ENCODE measurements at places on chromosomes 5 and 9. TPM values are rescaled to one million over a fixed set of nuclear protein-coding genes. Genes with fewer than 3 reads are reported as not detected.

FXN gene
- 12.2 TPM for total RNA-seq

ENTPD8 gene
- total RNA-seq: 7.1 TPM

GRCh38 chr5:6163913-6164312 lies 214.4 kb downstream of the MED10 start:
- H3K27ac ChIP-seq: no peak overlapping the region
- peaks cover 18% of the 10 kb centered on the region for H3K4me1 ChIP-seq
- H3K27me3 ChIP-seq: no peaks in the 10 kb centered on the region
- no peak for DNase-seq
- no peak overlapping the region for H3K4me3 ChIP-seq

IL13 gene
- total RNA-seq: not detected

GRCh38 chr9:25990376-25990775 lies 312.1 kb upstream of the TUSC1 start:
- no peaks in the 10 kb centered on the region for H3K4me1 ChIP-seq
- no peaks in the 10 kb centered on the region for H3K36me3 ChIP-seq
- H3K27me3 ChIP-seq: no peaks in the 10 kb centered on the region
- H3K27ac ChIP-seq: no peak overlapping the region
- no peak for DNase-seq

- DNase-seq: peak; percentile 31
- peaks cover 5% of the 10 kb centered on the region for H3K4me1 ChIP-seq
- H3K36me3 ChIP-seq: no peaks in the 10 kb centered on the region
- H3K27ac ChIP-seq: peak overlapping the region; percentile 32
- H3K4me3 ChIP-seq: no peak overlapping the region
- no peaks in the 10 kb centered on the region for H3K27me3 ChIP-seq
Observed at GRCh38 chr9:127014216-127014909, 99.8 kb downstream of the RALGPS1 start.

GRCh38 chr5:128669803-128670202 lies 131.8 kb upstream of the FBN2 start:
- DNase-seq: no peak
- H3K4me3 ChIP-seq: no peak overlapping the region
- no peak overlapping the region for H3K27ac ChIP-seq
- H3K36me3 ChIP-seq: no peaks in the 10 kb centered on the region
- H3K27me3 ChIP-seq: no peaks in the 10 kb centered on the region

DNA sequence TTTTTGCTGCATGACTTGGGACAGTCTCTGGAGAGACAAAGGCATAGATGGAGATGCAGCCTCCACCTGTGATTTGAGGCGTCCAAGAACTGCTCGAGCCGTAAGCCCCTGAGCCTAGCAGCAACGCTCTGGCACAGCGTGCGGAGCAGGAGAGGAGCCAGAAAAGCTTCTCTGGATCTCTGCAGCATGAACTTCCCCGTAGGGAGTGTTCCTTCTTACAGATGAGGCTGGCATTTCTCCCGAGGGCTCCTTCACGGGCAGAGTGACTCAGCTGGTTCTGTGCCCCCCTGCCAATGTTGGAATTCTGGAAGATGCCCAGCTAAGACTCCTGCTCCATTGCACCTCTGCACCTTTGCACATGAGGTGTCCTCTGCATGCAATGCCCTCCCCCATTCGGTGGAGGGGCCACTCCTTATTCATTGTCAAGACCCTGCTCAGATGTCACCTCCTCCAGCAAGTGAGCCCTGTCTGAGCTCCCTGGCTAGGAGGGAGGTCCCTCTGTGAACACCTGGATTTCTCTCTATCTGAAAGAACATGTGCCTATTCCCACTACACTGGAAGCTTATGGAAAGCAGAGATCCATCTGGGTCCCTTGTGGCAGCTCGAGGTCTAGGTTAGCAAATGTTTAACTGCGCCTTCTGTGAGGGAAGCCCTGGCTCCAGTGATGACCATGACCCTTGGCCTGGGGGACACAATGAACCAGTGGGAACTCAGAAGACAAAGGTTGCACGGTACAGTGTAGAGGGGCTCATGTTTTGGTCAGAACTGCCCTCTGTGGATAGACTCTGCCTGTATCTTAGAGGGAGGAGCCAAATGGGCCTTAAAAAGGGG lies 39.6 kb downstream of the SH3PXD2B start:
- no peaks in the 10 kb centered on the region for H3K36me3 ChIP-seq
- peak; percentile 41 for DNase-seq
- no peaks in the 10 kb centered on the region for H3K27me3 ChIP-seq
- H3K27ac ChIP-seq: peak overlapping the region; percentile 28
- peaks cover 51% of the 10 kb centered on the region for H3K4me1 ChIP-seq

GRCh38 chr9:75188756-75189155 lies 100.4 kb downstream of the OSTF1 start:
- no peak overlapping the region for H3K4me3 ChIP-seq
- no peaks in the 10 kb centered on the region for H3K4me1 ChIP-seq
- H3K27ac ChIP-seq: no peak overlapping the region
- no peaks in the 10 kb centered on the region for H3K36me3 ChIP-seq
- no peak for DNase-seq

DNA sequence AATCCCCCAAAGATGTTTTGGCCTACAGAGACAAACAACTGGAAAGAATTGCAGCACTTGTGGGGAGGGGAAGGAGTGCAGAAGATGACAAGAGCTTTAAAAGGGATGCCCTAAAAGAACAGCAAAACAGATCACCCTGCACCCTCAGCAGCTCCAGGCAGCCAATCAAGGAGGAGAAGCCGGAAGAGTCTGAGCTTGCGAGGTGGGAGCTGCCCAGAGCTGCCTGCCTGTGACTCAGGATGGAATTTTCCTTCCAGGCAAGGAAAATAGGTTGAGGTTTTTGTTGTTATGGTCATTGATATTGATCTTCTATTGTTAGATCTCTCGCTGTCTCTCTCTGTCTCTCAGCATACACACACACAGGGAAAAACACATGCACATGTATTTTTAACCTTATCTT lies 70.3 kb upstream of the MAP1B start:
- no peaks in the 10 kb centered on the region for H3K36me3 ChIP-seq
- H3K27ac ChIP-seq: no peak overlapping the region
- no peaks in the 10 kb centered on the region for H3K4me1 ChIP-seq
- DNase-seq: no peak
- no peak overlapping the region for H3K4me3 ChIP-seq

- no peak overlapping the region for H3K4me3 ChIP-seq
- H3K36me3 ChIP-seq: no peaks in the 10 kb centered on the region
- DNase-seq: no peak
- H3K4me1 ChIP-seq: peaks cover 8% of the 10 kb centered on the region
- H3K27ac ChIP-seq: no peak overlapping the region
- no peaks in the 10 kb centered on the region for H3K27me3 ChIP-seq
Observed at GRCh38 chr9:132998831-132999635, 20.5 kb downstream of the GFI1B start.

- H3K4me3 ChIP-seq: no peak overlapping the region
- H3K36me3 ChIP-seq: no peaks in the 10 kb centered on the region
- no peaks in the 10 kb centered on the region for H3K4me1 ChIP-seq
- no peak for DNase-seq
- H3K27ac ChIP-seq: no peak overlapping the region
Observed at GRCh38 chr5:134561871-134562296, 36.4 kb downstream of the JADE2 start.

- no peak overlapping the region for H3K27ac ChIP-seq
- no peaks in the 10 kb centered on the region for H3K4me1 ChIP-seq
- H3K4me3 ChIP-seq: no peak overlapping the region
- H3K36me3 ChIP-seq: no peaks in the 10 kb centered on the region
- DNase-seq: no peak
Observed at GRCh38 chr9:123893831-123894460, 36.0 kb downstream of the DENND1A start.

DNA sequence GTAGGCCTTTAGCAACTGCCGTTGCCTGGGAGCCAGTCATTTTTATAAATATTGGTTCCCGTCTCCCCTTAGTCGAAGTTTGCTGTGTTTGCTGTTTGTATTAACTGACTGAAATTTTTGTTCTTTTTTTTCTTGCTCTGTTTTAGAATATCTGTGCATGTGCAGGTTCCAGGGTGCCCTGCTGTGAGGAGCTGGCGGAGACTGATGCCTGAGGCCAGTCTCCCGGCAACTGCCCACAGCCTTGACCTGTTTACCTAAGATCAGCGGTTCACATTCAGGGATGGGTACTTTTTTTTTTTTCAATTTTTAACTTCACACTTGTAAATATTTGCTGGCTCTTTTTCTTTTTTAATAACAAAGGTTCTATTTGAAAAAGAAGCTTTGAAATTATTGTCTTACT lies 262.6 kb upstream of the ADAMTS16 start:
- H3K4me3 ChIP-seq: no peak overlapping the region
- no peaks in the 10 kb centered on the region for H3K4me1 ChIP-seq

GRCh38 chr5:113693701-113694100 lies 180.2 kb downstream of the YTHDC2 start:
- H3K4me3 ChIP-seq: no peak overlapping the region
- H3K4me1 ChIP-seq: peaks cover 22% of the 10 kb centered on the region
- peak overlapping the region; percentile 30 for H3K27ac ChIP-seq
- H3K36me3 ChIP-seq: no peaks in the 10 kb centered on the region

- no peak overlapping the region for H3K4me3 ChIP-seq
- no peaks in the 10 kb centered on the region for H3K36me3 ChIP-seq
- H3K27ac ChIP-seq: no peak overlapping the region
- H3K27me3 ChIP-seq: no peaks in the 10 kb centered on the region
- no peak for DNase-seq
Observed at GRCh38 chr9:96605328-96605727, 14.3 kb downstream of the CDC14B start.

DNA sequence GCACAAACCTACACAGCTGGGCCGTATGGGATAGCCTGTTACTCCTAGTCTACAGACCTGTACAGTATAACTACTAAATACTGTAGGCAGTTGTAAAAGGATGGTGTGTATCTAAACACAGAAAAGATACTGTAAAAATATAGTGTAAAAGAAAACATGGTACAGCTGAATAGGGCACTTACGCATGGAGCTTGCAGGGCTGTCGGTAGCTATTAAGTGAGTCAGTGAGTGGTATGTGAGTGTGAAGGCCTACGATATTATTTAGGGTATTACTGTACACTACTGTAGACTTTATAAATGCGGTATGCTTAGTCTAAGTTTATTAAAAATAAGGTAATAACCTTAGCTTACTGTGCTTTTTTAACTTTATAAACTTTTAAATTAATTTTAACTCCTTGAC lies 1.2 kb downstream of the ZCCHC9 start:
- H3K4me1 ChIP-seq: peaks cover 15% of the 10 kb centered on the region
- no peaks in the 10 kb centered on the region for H3K27me3 ChIP-seq
- peak overlapping the region; percentile 94 for H3K27ac ChIP-seq

DNA sequence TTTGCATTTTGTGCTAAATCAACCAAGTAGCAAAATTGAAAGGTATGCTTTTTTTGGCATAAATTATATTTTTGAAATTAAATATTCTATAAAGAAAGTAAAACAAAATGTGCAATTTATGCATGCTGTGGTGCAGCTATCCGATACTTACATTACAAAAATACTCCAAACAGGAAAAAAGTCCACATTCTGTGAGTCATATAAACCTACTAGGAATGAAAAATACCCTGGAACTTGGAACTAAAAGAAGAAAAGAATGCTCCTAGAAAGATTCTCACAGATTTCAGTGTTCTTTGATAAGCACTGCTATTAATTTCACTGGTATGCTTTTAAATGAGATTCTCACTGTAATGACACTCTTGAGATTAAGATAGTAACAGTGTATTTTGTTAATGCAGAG lies 92.6 kb downstream of the OSMR start:
- no peaks in the 10 kb centered on the region for H3K36me3 ChIP-seq
- DNase-seq: no peak
- H3K27me3 ChIP-seq: no peaks in the 10 kb centered on the region
- H3K27ac ChIP-seq: no peak overlapping the region
- H3K4me1 ChIP-seq: no peaks in the 10 kb centered on the region
- H3K4me3 ChIP-seq: no peak overlapping the region

MGAT1 gene
- total RNA-seq: 152 TPM

DNA sequence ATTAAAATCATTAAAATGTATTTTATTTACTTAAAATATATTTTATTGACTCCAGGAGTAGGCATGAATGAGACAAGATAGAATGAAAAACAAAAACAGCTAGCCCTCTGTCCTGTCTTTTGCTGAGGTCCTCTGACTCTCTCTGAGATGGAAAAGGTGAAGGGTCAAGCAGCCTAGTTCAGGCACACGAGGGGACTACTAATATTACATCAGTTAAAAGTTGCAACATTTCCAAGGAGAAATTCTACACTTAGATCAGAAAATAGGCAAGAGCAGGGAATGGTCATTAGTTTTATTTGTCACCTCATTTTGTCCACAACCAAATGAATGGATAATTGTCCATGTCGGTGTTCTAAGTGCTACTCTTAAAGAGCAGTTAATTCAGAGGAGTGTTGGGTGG lies 148.5 kb downstream of the CDH10 start:
- DNase-seq: no peak
- no peaks in the 10 kb centered on the region for H3K4me1 ChIP-seq
- no peak overlapping the region for H3K27ac ChIP-seq
- no peaks in the 10 kb centered on the region for H3K27me3 ChIP-seq
- H3K36me3 ChIP-seq: no peaks in the 10 kb centered on the region

- no peaks in the 10 kb centered on the region for H3K27me3 ChIP-seq
- no peaks in the 10 kb centered on the region for H3K36me3 ChIP-seq
- H3K4me3 ChIP-seq: no peak overlapping the region
- H3K4me1 ChIP-seq: peaks cover 21% of the 10 kb centered on the region
- H3K27ac ChIP-seq: no peak overlapping the region
- DNase-seq: no peak
Observed at GRCh38 chr5:74963407-74963806, 89.0 kb downstream of the GCNT4 start.

- no peaks in the 10 kb centered on the region for H3K36me3 ChIP-seq
- peak overlapping the region; percentile 21 for H3K27ac ChIP-seq
- H3K27me3 ChIP-seq: no peaks in the 10 kb centered on the region
- no peak overlapping the region for H3K4me3 ChIP-seq
Observed at GRCh38 chr9:128917151-128917849, 3.5 kb upstream of the PHYHD1 start.

- no peak overlapping the region for H3K4me3 ChIP-seq
- no peak for DNase-seq
- H3K4me1 ChIP-seq: peaks cover 18% of the 10 kb centered on the region
- H3K27me3 ChIP-seq: peaks cover 48% of the 10 kb centered on the region
- H3K36me3 ChIP-seq: no peaks in the 10 kb centered on the region
Observed at GRCh38 chr5:95621839-95622629, 2.1 kb downstream of the GPR150 start.

UBE2QL1 gene
- 0.36 TPM for total RNA-seq

GRCh38 chr9:98081477-98082219 lies 25.1 kb downstream of the NANS start:
- H3K27me3 ChIP-seq: no peaks in the 10 kb centered on the region
- H3K4me3 ChIP-seq: no peak overlapping the region
- H3K4me1 ChIP-seq: no peaks in the 10 kb centered on the region
- H3K36me3 ChIP-seq: no peaks in the 10 kb centered on the region
- H3K27ac ChIP-seq: no peak overlapping the region

DNA sequence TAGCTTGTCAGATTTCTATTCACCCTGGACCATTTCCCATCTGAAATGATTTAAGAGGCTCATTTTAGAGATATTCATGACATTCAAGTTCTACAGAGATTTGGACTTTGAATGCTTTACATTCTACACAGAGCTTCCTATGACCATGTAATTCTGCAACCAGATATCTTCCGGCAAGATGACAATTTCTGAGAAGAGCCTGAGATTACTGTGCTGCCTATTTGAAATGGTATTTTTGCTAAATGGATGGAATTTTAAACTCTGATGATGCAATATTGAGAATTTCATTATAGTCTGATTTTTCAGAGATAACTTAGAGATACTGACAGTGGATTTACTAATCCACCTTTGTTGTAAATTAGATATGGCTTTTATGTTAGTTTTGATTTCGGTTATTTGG lies 16.0 kb upstream of the ACOT12 start:
- no peak for DNase-seq
- no peak overlapping the region for H3K27ac ChIP-seq
- H3K36me3 ChIP-seq: no peaks in the 10 kb centered on the region
- H3K27me3 ChIP-seq: no peaks in the 10 kb centered on the region

TPRN gene
- 27.6 TPM for total RNA-seq

- DNase-seq: no peak
- no peak overlapping the region for H3K27ac ChIP-seq
- H3K4me1 ChIP-seq: no peaks in the 10 kb centered on the region
Observed at GRCh38 chr5:145846081-145846480, 10.9 kb upstream of the PRELID2 start.

FBXW5 gene
- total RNA-seq: 141 TPM

TPPP gene
- 2.0 TPM for total RNA-seq
